ENCODE measurements at places on chromosomes 11 and 22.

GRCh38 chr22:49934160-49934890 lies 15.9 kb downstream of the CRELD2 start:
- DNase-seq, result no peak

- DNase-seq, result no peak
Observed at GRCh38 chr22:37792494-37792893, 15.2 kb upstream of the GCAT start.

GRCh38 chr11:35163702-35164496 lies 24.9 kb downstream of the CD44 start:
- DNase-seq, result no peak

GRCh38 chr11:129853518-129854231 lies 38.0 kb downstream of the TMEM45B start:
- peak; percentile 63 for DNase-seq

GRCh38 chr11:45671246-45672171 lies 6.1 kb upstream of the CHST1 start:
- no peak for DNase-seq

- no peak for DNase-seq
Observed at GRCh38 chr11:6030708-6031405, at the start of gene OR56A1. TSS of gene OR56A1 (minus strand) at chr11:6030758. CDS start at chr11:6027692, 3,066 bp downstream.

DNA sequence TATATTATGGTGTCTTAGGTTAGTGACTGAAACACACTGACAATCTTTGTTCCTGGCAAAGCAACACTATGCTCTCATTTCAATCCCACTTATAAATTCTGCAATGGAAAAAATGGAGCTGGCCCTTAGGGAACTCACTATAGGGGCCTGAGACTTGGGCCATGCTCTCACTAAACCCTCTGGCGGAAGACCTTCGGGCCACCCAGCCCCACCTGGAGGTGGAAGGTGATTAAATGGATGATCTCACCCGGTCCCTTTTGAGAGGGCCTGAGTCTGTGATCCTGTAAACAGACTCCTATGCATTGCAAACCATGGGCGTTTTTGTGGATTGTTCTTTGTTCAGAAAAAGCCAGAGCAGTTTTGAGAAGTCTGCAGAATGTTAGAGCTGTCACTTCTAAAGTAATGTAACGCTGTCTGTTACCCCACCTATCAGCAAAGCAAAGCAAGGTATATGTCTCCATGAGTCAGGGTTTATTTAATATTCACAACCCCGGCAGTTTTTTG lies 17.0 kb upstream of the CDON start:
- no peak for DNase-seq

GRCh38 chr22:40479126-40479800 lies 108.9 kb downstream of the SGSM3 start:
- no peak for DNase-seq

DNA sequence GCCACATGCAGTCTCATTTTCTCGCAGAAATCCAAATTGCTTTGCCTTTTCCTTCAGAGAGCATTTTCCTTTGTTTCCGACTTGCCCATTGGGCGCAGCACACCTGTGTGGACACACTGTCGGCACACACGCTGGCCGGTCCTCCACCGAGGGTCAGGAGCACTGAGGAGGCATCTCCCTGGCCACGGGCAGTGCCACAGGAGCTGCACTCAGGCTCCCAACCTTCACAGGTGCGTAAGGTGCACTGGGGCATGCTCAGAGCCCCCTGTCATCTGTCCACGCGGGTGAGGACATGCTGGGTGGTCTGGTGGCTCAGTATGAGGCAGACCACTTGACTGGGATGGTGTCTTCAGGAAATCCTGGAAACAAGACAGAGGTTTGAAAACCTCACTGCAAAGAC lies 779.1 kb downstream of the BRD1 start:
- no peak for DNase-seq
